ENCODE measurements at places on chromosomes 3 and 15.

- DNase-seq = no peak
These were observed 22.9 kb downstream of the GRAMD2A start for GRCh38 chr15:72174551-72175165.

DNA sequence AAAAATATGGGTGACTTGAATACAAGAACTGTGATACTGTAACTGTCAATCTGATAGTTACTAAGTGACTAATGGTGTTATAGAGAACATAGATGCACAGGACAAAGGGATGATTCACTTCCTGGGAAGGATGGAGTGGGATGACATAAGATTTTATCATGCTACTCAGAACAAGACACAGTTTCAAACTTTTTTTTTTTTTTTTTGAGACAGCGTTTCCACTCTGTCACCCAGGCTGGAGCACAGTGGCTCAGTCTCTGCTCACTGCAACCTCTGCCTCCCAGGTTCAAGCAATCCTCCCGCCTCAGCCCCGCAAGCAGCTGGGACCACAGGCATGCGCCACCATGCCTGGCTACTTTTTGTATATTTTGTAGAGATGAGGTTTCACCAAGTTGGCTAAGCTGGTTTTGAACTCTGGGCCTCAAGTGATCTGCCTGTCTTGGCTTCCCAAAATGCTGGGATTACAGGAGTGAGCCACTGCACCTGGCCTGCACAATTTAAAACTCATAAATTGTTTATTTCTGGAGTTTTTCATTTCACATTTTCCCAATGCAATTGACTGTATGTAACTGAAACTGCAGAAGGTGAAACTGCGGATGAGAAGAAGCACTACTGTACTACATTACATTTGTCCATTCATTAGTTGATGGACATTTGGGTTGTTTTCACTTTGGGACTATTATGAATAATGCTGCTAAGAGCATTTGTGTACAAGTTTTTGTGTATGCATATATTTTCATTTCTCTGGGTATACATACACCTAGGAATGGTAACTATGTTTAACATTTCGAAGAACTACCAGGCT, 40.6 kb downstream of the ADIPOQ start:
- peak; percentile 93 for DNase-seq

DNA sequence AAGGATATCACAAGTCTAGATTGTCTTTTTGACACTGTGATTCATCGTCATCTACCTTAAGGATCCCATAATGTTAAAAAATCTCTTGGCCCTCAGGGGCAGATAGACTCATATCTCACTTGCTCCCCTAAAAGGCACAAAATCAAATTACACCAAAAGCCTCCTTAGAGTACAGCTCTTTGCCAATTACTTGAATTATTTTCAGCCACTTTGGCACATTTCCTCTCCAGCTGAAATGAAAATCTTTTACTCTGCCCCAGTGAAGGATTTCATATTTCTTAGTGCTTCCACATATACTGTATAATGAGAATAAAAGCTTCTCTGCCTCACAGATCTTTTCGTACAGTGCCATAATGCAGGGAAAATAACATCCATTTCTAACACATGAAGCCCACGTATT, 190.7 kb upstream of the GBE1 start:
- no peak for DNase-seq

GRCh38 chr15:81296673-81297072, 27.3 kb downstream of the STARD5 start:
- no peak for DNase-seq

GRCh38 chr3:163391407-163392181, 1686.7 kb downstream of the SI start:
- no peak for DNase-seq

Data from EH (cell line).